Occipital lobe (tissue), 3 donors: ENCODE measurements at places on chromosomes 16 and 17. TPM values are rescaled to one million over a fixed set of nuclear protein-coding genes. Genes with fewer than 3 reads are reported as not detected.

Gene ACAP1
- not detected for total RNA-seq

GRCh38 chr17:44907729-44908470 lies 7.4 kb downstream of the GFAP start:
- no peak for DNase-seq

DNA sequence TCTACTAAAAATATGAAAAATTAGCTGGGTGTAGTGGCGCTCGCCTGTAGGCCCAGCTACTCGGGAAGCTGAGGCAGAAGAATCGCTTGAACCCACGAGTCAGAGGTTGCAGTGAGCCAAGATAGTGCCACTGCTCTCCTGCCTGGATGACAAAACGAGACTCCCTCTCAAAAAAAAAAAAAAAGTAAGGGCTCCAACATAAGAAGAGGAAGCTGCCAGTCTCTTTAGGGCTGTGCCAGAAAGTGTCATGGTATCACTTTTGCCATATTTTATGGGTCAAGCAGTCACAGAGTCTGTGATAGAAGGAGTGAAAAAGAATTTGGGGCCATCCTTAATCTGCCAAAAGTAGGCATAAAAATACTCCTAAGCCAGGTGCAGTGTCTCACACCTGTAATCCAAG lies 1.4 kb upstream of the PIPOX start:
- DNase-seq, result no peak

GRCh38 chr16:49499414-49499785 lies 125.8 kb downstream of the C16orf78 start:
- DNase-seq, result no peak

DNA sequence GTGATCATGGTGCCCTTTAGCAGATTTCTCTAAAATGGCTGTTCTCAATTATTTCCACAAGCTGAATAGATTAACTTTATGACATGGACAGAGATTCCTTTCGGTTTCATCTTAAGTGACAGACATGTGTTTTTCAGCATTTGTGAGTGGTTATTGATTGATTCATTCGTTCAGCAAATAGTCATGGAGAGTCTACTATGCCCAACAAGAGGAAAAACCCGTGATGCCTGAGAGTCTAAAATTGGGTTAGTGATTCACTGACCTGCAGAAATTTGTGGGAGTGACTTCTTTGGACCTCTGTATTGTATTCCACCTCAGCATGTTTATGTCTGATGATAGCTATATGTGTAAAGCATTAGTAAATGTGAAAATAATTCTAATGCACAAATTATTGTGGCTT lies 28.0 kb upstream of the DUSP14 start:
- DNase-seq, result no peak
